NCI-H1436 (cell line): ENCODE measurements at places on chromosomes 13 and 19.
A peak's percentile ranks its signal among the peaks of the same experiment; 100 is the strongest.

DNA sequence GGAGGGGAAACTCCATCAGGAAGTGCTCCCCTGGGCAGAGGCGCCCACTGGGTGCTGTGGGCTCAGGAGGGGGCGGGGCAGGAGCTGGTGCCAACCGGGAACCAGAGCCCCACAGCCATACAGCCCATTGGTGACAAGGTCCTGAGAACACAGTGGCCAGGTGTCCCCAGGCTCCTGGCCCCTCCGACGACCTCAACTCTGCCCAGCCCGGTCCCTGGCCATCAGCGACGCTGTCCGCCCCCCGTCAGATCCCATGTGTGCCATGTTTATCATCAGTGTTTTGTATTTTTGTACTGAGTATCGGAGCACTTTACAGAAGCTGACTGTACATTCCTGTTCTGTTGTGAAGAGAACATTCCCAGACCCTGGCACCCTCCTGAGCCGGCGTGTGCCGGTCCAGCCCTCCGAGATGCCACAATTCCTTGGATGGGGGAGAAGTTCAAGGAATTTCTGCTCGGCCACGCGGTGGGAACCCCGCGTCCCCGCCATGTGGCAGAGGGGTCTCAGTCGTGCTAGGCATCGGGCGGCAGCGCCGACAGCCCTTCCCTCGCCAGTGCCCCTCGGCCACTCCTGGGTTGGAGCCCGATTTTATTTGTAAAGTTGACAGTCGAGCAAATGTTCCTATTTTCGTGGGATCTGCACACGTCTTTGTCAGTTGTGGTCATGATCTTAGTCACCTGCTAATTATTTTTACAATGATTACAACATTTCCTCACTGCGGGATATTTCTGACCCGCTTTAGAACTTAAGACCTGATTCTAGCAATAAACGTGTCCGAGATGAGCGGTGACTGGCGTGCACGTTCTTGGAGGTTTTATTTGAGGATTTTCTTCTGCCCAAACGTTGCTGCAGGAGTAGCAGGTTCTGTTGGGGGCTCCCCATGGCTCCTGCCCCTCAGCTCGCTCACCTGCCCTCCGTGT is 16.9 kb downstream of the PEX11G start:
- no peak for DNase-seq

DNA sequence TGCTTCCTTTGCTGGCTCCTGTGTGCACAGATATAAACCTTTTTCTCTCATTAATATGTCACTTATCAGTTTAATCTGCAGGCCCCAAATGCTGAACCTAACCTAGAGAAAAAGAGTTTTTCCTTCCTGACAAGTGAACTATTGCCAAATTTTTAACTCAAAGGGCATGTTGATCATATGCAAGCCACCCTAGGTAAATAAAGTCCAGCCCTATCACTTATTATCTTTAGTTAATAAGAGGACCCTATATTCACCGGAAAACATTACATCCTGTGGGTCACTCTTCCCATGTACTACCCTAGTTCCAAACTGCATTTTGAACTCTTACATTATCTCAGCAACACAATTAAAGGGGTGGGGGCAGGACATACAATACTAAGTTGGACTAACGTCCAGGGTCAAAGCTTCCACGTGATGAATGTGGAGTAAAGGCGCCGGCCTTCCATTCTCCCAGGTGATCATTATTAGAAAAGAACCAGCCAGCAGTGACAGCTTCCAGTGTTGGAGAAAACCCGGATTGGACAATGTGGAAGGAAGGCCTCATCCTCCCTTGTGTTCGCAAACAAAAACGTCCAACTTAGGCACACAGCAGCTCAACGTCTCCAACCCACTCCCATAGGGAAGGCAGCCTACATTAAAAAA is 86.6 kb downstream of the STK24 start:
- no peak for DNase-seq

DNA sequence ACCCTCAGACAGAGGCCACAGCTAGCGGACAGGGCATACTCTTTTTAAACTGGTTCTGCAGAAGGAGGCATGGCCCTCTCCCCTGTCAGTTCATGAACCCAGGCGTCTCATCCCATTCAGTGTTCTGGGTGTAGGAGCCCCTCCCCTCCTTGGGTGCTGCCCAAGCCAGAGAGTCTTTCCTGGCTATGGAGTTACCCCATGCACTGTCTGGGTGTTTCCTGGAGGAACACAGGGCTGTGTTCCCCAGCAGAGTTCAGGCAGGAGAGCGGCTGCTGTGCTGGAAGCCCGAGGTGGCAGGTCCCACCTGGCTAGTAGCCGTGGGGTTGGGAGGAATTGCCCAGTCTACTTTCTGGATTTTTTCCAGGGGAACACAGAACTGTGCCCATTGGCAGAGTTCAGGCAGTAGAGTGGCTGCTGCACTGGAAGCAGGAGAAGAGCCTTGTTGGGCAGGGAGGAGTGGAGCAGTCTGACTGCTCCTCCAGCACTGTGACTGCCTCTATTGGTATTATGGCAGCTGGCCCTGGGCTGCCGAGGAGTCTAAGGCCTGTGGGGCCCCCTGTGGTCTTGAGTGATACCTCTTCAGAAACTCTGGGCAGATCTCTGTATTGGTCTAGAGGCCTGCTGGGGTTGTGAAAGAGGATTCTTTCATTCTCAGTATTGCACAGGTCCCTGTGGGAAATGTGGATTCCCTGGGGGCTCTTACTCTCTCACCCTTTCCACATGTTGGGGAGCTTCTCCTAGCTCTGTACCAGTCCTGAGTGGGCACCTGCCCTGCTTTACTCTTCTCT is 168.3 kb downstream of the PCDH20 start:
- no peak for DNase-seq

DNA sequence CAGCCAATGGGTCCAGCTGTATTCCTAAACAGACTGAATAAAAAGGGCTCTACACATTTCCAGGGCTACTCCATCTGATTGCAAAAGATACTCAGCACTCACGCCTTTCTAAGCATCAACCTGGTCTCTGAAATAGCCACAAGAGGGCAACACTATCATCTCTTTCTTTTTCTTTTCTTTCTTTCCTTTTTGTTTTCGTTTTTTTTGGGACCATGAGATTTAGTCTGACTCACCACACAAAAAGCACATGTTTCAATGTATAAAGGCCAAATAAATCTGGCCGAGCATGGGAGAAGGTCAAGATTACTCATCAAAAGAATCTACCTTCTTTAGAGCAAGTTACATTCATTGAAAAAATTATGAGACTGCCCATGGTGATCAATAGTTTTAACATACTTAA is 805.6 kb upstream of the ARGLU1 start:
- peak; percentile 65 for DNase-seq

- DNase-seq, result no peak
These were observed 19.0 kb downstream of the BIVM start for GRCh38 chr13:102817907-102818306.

GRCh38 chr13:50697746-50698539 is 145.5 kb downstream of the DLEU7 start:
- DNase-seq, result no peak

DNA sequence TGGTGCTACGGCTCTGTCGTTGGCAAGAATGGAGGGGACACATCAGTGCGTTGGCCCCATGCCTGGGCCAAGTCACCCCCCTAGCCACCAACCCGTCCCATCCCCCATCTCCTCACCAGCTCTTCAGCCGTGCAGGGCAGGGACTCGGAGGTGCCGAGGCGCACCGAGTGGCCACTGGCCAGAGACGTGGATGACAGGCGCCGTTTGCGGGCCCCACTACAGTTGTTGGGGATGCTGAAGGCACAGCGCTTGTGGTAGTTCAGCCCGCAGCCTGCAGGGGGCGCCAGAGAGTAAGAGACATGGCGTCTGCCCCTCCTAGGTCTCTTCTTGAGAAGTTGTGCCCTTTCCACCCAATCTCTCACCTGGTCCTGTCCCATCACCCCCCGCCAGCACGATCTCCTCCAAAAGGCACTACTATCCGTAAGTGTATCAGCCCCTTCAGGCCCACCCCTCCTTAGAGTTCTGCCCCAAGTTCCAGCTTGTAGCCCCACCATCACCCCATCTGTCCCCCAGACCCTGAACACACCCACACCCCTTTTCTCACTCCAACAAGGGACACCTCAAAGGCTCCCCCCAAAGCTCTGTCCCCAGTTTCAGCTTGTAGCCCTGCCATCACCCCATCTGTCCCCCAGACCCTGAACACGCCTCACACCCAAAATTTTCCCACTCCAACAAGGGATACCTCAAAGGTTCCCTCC is 12.4 kb downstream of the PRKD2 start:
- DNase-seq, result peak; percentile 4

DNA sequence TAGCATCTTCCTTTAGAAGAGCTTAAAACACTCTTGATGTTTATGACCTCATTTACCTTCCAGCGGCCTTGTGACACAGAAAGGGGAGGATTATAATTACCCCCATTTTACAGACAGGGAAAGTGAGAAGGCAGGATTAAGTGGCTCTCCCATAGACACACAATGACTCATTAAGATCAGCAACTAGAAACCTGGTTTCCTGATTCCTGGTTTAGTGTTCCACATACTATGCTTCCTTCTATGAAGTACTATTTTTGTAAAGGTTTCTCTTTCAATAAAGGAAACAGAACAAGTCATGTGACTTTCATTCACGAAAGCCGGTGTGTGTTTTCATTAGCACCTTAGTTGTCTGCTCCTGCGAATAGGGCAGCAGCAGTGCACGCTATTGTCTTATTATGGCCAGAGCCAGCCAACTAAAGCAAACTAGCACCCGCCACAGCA is 8.3 kb downstream of the IRS2 start:
- DNase-seq, result peak; percentile 45

GRCh38 chr13:45621950-45622349 is 6.4 kb upstream of the ERICH6B start:
- no peak for DNase-seq

DNA sequence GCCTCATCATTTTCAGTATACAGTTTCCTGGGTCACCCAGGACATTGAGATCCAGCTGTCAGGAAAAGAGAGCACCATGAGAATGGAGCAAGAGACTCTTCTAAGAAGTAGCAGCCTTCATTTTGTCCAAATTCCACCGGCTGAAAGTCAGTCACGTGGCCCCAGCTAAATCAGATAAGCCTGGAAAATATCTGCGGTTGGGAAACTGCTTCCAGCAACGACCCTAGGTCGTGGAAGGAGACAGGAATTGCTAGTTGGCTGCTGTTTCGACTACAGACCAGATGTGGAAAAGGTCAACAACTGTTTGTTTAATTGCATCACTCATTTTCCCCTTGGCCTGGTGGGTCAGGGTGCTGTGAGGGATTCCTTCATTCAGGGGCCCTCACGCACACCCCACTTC is 107.0 kb downstream of the ZNF536 start:
- DNase-seq, result no peak

- DNase-seq, result no peak
These were observed 159.9 kb upstream of the STARD13 start for GRCh38 chr13:33445476-33445875.
